ENCODE measurements at places on chromosomes 7 and 10.

- no peak for DNase-seq
Observed at GRCh38 chr7:115047958-115048720, 126.2 kb downstream of the MDFIC start.

DNA sequence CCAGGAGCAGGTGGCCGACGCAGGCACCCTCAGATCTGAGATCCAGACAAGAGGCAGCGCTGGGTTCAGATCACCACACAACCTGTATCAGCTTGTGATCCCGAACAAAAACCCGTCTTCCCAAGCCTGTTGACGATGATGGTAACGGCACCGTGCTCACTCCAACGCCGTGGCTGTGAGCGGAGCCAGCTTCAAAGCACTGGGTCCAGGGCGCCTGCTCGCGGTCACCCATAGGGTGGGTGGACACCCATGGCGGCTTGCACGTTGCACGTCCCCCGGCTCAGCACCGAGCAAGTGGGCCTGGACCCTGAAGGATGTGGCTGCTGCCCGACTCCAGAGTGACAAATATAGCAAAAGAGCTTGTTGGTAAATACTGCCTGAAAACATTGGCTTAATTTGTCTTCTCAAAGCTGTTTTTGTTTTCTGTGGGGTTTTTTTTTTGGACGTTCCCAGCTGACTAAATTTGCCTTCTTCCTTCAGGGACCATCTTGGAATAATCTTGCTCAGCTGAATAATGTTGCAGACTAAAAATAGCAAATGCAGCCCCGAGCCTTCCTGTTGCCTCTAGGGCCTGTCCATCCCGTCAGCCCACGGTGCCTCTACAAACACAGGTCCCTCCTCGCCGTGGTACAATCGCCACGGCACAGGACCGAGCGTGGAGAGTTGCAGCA is 41.0 kb downstream of the FOXK1 start:
- no peak for DNase-seq

DNA sequence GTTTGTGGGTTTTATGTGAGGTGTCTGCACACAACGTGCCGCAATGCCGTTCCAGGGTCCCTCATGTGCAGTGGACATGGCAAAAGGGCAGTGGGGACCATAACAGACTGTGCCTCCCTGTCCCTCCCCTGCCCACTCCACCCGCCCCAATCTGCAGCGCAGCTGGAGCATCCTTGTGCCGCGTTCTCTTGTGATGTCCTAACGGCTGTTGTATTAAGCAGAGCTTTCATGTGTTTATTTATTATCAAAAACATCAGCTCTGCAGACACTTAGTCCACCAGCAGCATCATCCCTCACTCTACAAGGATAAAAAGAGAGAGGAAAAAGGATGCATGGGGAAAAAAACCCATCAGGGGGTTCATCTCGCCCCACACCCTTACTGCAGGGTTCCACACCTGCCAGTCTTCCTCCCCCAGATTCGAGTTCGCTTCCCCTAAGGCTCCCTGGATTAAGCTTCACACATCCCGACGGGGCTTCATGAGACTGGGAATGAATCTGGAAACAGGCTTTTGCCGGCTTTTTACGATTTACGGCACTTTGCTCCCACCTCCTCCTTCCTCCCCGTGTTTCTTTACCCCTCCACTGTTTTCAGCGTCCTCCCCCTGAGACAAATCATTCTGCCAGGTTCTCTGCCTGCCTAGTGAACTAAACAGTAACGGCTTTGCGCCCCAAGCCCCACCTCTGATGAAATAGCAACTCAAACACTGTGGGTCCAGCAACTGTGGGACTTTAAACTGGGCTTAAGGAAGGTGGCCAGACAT is 301.4 kb downstream of the CAMK1D start:
- DNase-seq, result no peak

GRCh38 chr7:46071601-46072000 is 150.5 kb upstream of the IGFBP3 start:
- DNase-seq, result no peak

DNA sequence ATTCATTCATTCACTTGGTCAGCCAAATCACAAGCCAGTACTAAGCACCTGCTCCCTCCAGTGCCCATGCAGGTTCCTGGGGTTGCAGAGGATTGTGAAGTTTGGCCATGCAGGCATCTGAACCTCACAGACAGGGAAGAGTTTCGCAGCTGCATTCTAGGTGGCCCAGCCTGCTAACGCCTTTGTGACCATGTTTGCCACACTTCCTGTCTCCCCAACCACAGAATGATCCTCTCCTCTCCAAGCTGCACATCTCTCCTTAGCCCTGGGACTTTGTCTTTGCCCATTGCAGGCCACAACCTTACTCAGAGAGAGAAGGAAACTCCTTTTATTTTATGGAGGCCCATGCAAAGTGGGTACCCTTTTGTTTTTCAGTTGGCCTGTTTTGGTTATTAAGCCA is 31.8 kb downstream of the EPDR1 start:
- DNase-seq, result no peak

GRCh38 chr10:124741922-124742412 is 2.2 kb downstream of the FAM53B start:
- DNase-seq, result no peak

DNA sequence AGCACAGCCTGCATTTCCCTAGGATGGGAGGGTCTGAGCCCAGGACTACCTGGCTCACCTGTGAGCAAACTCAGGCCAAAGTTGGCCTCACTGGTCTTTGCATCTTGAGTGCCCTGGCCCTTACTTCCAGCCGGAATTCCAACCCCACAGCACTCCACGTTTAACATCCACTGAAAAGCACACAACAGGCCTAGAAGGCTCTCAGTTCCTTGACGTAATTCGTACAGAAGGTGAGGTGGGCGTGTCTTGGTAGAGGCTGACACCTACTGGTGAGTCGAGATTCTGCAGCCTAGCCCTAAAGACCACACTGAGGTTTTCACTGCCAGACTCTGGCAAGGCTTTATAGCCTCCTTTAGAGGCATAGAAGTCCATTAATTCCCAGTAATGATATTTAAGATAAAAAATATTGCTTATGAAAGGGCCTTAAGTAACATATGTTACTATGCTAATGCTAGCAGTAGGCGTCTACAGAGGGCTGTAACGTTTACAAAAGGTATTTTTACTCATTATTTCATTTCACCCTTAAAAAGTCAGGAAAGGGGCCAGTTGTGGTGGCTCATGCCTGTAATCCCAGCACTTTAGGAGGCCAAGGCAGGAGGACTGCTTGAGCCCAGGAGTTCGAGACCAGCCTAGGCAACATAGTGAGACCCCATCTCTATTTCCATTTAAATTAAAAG is 95.8 kb downstream of the HIP1 start:
- peak; percentile 28 for DNase-seq

DNA sequence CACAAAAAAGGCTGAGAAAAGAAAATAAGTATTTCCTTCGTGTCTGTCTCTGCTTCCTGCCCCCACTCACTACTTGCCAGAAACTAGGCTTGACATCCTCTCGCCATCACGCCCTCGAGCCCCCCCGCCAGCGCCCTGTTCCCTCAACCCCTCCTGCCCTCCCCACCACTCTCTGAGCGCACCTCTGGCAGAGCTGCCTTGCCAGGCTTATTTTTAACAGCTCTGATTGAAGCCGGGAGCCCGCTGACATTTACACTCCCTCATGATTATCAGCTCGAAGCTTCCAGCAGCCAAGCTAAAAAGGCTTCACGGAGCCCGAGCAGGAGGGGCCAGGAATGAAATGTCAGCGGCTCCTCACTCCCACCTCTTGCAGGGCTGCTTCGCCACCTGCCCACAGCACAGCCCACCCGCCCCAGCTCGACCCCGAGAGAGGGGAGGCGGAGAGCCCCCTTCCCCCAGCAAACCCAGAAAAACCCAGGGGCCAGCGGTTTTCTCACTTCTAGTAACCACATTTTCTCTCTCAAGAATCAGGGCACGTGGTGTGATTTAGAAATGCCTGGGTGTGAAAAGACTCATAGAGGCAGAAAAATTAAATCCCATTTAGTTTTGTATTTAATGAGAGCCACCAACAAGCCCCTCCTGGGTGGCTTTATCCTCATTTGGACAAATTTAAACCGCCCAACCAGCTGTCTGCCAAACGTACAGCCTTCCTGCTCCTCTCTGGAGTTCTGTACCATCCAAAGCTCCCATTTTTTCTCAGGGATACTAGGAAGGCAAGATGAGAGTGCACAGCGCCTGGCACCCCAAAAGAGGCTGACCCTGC is 89.3 kb downstream of the SLIT1 start:
- DNase-seq, result no peak

DNA sequence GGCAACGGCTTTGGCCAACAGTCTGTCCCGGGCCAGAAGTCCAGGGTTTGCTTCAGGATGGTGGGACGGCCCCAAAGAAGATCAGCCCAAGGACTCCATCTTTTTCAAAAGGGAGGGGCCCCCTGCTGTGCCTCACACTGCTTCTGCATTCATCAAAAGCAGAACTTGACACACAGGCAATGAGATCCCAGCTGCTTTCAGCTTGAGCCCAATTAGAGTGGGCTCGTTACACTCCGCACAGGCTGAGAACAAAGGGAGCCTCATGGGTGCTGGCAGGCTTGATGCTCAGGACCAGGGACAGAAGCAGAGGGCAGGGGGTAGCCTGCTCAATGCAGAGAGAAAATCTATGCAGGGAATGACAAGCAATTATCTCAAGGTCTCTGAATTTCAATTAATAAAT is 45.5 kb downstream of the VOPP1 start:
- DNase-seq, result no peak

DNA sequence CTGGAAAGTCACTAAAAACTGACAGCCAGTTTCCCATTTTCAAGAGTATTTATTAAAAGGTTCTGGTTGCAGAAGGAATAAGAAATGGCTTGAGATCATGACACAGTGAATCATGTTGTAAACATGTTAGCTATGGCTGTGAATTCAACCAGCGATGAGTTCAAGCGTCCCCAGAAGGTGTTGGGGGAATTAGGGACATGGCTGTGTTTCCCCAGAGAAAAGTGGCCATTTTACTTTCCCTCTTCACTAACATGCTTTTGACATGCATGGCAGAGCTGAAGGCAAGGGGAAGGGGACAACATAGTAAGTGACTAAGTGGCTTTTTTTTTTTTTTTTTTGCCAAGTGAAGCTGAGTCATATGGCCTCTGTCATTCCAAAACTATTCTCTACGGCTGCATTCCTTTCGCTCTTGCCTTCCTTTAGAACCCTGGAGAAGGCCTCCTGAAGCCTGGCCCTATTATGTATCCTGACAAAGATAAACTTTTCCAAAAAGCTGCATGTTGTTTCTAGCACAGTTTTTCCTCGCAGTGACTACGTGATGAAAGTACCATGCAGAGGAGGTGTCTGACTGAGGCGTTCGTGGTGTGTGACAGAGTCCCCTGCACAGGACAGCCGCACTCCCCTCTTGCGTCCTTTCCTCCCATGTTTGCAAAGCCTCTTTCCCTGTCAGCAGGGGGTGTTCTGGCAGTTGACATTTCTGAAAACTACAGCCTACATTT is 46.9 kb downstream of the EGFR start:
- no peak for DNase-seq

DNA sequence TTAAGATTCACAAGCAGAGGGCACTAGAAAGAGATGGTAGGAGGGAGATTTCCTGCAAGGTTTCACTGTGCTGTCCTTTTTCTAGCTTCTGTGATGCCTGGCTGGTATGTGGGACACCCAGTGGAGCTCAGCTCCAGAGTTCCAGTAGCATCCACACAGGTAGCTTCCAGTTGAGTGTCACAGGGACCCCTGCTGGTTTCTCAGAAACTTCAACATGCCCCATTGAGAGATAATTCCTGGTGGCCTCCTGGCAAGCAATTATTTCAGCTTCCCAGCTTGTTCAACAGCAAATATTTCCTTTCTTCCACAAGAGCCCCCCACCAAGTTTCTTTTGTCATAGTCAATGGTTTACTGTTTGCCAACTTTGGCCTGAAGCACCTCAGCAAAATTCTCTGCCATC is 858.7 kb downstream of the REEP3 start:
- no peak for DNase-seq

DNA sequence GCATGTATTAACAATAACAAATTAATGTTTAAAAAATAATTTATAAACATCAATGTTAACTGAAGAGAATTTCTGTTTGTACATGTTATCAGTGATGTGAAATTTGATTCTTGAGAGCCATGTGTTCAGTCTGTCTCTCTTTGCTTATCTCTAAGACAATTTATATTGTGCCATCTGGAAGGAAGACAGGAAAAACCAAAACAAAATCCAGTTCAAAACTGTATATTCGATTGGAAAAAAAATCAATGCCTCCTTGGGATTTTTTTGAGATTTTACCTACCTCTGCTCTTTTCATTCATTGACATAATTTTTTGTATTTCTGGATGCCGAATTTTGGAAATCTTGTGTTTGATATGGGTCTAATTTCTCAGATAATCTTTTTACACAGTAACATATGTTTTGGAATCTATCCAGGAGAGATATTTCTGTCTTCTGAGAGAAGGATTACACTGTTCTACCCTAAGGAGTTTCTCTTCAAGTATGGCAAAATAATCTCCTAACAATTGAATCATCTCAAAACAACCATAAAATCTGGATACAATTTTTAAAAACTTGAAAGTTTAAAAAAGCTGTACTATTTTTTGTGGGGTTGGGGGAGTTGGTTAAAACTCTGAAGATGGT is 311.9 kb upstream of the GNAI1 start:
- no peak for DNase-seq
